Stimulated activated CD8-positive, alpha-beta memory T cell treated with anti-CD3 and anti-CD28 coated beads, Interleukin-7, amount 100 ng/mL, for 1 hour (primary cell): ENCODE measurements at places on chromosomes 2 and 18.

- no peak for DNase-seq
These were observed 362.0 kb downstream of the ZNF521 start for GRCh38 chr18:24989760-24990593.

DNA sequence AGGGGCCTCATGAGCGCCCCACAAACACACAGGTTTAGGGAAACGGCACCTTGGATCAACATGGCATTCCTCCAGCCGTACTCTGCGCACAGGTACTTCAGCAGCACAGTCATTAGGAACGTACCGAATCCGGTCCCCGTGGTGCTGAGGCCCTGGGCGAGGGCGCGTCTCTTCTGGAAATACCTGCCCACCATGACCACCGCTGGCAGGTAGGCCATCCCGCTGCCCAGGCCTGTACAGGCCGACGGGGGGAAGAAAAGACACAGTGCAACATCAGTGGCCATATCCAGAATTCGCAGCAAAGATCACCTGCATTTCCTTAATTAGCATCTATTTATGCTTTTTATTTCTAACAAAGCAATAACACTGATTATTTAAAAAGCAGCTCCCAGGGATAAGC lies 22.2 kb downstream of the SLC16A14 start:
- no peak for DNase-seq

DNA sequence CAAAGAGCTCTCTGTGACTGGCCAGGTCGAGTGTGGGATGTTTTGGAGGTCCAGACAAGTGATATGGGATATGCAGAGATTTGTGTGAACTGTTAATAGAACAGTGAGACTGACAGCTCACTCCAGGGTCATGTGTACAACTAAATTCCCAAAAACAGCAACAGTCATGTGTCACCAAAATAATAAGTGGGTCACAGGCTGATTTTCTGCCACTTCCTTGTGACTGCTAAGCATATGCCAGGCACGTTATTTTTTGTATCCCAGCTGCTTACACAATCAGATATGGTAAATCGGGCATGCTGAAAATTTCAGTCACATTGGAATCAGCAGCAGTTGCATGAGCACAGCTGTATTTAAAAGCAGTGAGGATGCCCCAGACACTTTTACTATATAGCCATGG lies 198.7 kb downstream of the PTGR3 start:
- DNase-seq: no peak

GRCh38 chr2:26847655-26848335 lies at the start of gene DPYSL5:
DPYSL5 (plus strand) TSS chr2:26848132; CDS start chr2:26898500, 50,368 bp downstream.
- no peak for DNase-seq

DNA sequence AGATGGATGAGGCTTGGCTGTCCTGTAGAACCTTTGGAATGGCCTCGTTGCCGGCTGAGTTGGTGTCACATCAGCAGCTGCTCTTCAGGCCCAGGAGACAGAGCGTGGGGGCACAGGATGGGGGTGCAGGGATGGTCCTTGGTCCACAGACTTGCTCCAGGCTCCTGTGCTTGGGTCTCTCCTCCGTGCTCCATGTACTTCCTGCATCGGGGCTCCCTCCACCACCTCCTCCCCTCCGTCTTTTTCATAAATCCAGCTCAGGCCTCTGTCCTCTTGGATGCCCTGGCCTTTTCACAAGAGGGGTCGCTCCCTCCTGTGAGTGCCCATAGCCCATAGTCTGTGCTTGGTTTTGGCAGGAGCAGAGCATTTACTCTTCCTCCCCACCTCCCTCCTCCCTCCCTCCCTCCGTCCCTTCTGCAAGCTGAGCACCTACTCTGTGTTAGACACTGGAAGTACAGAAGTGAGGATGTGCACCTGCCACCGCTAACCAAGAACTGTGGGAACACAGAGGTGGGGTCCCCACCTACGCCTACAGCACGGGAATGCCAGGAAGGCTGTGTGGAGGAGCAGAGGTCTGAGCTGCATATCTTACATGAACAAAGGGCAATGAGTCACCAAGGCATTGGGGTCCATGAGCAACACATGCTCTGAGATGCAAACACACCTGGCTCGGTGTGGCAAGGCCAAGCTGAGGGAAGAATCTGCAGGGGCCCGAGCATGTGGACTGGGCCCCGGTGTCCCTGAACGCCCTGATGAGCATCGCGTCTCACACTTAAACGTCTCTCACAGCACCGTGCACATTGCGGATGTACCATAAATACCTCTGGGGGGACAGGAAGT lies 458.7 kb upstream of the HS6ST1 start:
- DNase-seq: no peak

- no peak for DNase-seq
These were observed 404.0 kb upstream of the MYT1L start for GRCh38 chr2:2735041-2735440.

GRCh38 chr2:120673571-120674061 lies 62.1 kb upstream of the GLI2 start:
- no peak for DNase-seq

GRCh38 chr2:28487258-28487657 lies 8.6 kb upstream of the PLB1 start:
- no peak for DNase-seq

GRCh38 chr2:168482269-168482668 lies 26.2 kb downstream of the CERS6 start:
- DNase-seq: no peak

DNA sequence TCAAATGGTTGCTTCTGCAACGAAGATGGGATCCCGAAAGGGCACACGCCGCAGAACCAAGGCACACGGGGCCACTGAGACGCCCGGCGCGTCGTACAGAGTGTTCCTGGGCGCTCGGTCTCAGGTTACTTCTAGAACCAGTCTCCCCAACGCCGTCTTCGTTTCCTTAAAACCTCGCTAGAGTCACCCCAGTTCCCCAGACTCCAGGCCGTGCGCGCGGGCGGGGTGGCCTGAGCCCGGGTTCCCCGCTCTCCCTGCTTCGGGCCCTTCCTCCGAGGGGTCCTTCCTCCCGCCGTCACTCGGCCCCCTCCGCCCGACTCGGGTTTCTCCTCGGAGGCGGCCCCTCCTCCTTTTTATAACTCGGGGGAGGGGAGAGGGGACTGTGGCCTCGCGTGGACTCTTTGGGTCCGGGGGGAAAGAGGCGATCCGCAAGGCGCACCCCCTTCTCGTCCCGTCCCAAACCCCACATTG lies 774 bp upstream of the FZD7 start:
- DNase-seq: no peak

DNA sequence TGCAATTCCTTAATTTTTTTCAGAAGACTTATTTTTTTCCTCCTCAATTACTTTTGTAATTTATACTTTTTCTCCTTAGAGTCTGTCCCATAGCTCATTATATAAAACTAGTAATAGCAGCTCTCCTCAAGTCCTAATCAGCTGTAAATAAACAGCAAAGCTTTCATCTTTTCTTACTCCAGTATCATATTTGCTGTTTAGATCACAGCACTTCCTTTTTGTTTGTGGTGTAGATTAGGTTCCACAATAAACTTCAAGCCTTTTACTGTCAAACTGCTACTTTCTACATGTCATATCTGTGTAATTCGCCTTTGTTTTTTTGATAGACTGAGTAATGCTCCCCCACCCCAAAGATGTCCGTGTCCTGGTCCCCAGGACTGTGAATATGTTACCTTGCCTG lies 25.5 kb downstream of the GCG start:
- no peak for DNase-seq

- no peak for DNase-seq
These were observed 33.4 kb upstream of the PPM1B start for GRCh38 chr2:44135296-44135695.

DNA sequence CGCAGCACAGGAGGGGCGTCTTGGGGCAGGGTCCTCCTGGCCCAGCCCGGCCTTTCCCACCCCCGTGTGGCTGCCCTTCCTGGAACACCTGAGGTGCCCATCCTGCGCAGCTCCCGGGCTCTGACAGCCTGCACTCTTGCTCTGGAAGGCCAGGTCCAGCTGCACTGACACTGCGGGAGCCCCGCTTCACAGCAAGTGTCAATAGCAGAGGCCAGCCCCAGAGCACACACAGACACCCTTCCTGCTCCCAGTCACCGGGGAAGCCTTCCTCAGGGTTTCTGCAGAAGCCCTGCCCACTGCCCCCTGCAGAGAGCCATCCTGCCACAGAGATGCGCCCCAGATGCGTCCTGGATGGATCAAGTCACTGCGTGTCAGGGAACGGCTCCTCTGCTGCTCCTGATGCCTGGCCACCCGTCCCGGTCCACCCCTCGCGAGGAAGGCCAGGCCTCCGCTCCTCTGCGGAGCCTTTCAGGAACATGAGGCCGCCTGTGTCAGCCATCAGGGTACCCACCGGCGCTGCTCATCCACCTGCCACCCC lies 519.2 kb upstream of the MYT1L start:
- DNase-seq: no peak

GRCh38 chr18:27652480-27653121 lies 467.5 kb upstream of the CHST9 start:
- no peak for DNase-seq

- no peak for DNase-seq
These were observed 331.0 kb downstream of the METTL4 start for GRCh38 chr18:2240311-2240705.

- DNase-seq: no peak
These were observed 20.2 kb downstream of the INPP4A start for GRCh38 chr2:98464772-98465310.

- DNase-seq: no peak
These were observed 106.7 kb downstream of the METTL8 start for GRCh38 chr2:171327043-171327496.

- no peak for DNase-seq
These were observed 209.9 kb downstream of the TDRD15 start for GRCh38 chr2:21333684-21334083.

- DNase-seq: no peak
These were observed 290.7 kb downstream of the CYP26B1 start for GRCh38 chr2:71856773-71857525.

DNA sequence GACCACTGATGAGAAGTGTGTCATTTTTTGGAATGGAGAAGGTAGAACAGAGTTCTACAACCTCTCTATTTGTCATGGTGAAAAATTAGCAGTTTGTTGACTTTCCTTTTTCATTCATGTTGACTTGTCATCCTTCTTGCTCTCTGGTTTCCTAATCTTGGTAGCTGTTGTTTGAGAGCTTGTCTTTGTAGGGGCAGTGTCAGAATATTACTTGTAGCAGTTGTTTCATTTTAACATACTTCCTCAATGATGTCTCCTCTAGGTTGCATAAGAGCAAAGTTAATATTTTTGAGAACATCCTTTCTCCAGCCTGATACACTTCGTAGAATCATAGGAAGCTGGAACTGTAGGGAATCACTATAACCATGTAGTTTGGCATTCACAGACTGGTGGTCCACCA lies 368.2 kb upstream of the FANCL start:
- no peak for DNase-seq

DNA sequence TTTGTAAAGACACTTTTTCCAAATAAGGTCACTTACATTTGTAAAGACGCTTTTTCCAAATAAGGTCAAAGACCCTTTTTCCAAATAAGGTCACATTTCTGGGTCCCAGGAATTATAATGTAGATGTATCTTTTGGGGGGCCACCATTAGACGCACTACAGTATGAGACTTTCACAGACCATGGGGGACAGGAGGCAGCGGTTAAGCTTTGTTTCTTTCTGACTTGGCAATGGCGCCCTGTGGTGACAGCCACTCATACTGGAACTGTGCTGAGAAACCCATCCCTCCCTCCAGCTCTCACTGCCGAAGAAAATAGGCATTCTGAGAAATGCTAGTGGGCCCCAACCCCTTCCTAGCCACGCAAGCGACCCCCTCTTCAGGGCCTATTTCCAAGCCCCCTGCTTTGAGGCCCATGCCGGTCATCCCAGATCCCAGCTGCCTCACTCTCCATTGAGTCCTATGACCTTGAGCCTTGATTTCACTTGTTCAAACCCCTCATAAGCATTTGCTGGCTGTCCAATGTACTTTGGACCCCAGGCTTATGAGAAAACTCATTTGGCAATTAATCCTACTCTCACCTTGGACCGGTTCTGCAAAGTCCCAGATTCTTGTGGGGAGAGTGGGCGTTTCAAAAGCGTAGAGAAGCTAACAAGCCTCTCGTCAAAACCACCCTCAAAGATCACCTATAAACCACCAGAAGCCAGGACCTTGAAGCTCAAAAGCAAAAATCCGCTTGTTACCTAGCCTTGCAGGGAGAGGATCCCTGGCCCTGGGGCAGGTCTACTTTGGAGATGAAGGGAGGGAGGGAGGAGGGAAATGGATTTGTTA lies 11.3 kb upstream of the SPATA3 start:
- DNase-seq: no peak

GRCh38 chr18:36665952-36666351 lies 162.8 kb downstream of the TPGS2 start:
- no peak for DNase-seq

DNA sequence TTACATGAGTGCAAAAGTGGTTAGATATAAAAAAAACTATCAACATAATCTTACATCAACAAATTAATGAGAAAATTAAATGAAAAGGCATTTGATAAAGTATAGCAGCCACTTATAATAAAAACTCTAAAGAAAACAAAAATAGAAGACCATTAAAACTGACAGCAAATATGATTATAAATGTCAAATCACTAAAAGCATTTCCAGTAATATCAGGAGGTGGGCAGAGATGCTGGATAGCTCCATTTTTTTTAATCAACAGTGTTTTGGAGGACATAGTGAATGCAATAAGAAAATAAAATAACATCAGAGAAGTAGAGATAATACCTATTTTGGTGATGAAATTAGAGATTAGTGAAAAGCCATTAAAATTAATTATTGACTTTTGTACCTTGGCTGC lies 173.4 kb downstream of the LRRTM4 start:
- DNase-seq: no peak

DNA sequence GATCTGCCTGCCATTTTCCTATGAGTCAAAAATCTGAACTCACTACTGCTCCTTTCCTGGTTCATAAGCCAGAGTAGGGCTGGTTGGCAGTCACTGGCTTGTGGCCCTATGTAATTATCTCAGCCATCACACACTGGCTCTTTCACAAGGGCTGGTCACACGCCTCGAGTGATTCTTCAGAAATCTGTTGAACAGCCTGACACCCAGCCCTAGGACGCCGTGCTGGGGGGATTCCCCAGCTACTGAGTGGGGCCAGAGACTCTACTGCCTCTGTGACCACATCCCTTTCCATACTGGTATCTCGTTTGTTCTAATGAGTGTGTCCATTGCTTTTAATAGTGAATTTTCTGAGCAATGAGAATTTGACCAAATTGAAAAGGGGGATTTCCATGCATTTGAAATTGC lies 45.8 kb upstream of the RBM44 start:
- no peak for DNase-seq

GRCh38 chr2:167430447-167430846 lies 542.2 kb downstream of the XIRP2 start:
- DNase-seq: no peak

GRCh38 chr2:238689871-238690389 lies 158.0 kb upstream of the TWIST2 start:
- no peak for DNase-seq

DNA sequence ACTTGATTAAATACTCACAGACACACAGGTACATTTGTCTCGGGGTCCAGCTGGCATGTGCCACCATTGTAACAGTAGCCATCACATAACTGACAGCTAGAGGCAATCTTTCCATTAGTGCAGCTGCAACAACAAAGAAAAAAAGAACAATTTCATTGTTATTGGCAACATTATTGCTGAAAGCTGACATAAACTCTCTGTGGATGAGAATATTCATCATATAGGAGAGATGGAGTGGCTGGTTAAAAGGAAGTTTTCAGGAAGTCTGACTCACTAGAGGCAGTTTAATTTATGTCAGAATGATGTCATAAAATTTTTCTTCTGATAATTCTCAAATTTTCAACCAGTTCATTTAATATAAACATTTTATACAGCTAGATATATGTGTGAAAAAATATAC lies 1490.0 kb upstream of the NXPH2 start:
- DNase-seq: no peak
